Osteoblast (primary cell): ENCODE measurements at places on chromosomes 4 and X.

GRCh38 chr4:189600718-189601435, 339.8 kb upstream of the FRG1 start:
- peak; percentile 35 for DNase-seq

DNA sequence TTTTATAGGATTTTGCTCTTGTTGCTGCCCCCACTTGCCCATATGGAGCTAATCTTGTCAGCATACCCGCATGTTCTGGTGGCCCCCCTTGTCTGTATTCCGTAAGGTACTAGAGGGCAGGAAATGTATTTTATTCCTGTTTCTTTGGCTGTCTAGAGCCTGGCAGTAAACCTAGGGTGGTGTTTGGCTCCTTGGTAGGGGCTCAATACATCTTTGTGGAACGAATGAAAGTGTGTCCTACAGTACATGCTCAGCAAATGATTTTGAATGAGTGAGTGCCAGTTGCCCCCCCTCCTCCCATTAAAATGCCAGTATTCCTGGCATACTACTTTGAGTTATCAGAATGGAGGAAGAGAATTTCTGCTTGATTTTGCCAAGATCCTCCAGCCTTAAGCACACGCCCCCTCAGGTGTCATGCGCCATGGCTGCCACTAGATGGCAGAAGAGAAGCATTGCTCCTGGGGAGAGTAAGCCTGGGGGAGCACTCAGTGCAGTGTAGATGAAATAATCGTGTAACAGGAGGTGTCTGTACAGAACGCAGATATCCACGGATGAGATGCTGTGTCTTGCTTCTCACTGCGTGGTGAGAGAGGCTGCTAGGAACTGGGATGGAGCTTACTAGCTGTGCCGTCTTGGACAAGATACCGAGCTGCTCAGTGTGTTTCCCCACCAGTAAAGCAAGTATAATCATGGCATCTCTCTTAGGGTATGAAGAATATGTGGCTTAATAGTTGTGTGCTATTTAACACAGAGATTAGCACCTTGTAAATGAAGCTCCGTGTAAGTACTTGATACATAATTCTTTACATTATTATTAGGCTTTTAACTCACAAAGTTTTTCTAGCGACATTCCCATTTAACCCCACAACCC, 17.2 kb upstream of the RNF212 start:
- DNase-seq: peak; percentile 27

GRCh38 chrX:68942104-68942503, 113.3 kb downstream of the EFNB1 start:
- no peak for DNase-seq

GRCh38 chr4:38949411-38950051, 81.9 kb downstream of the FAM114A1 start:
- DNase-seq: no peak

- DNase-seq: no peak
These were observed 560.9 kb downstream of the KCNIP4 start for GRCh38 chr4:21387683-21388082.

GRCh38 chr4:14415146-14415545, 587.1 kb upstream of the CPEB2 start:
- DNase-seq: no peak

DNA sequence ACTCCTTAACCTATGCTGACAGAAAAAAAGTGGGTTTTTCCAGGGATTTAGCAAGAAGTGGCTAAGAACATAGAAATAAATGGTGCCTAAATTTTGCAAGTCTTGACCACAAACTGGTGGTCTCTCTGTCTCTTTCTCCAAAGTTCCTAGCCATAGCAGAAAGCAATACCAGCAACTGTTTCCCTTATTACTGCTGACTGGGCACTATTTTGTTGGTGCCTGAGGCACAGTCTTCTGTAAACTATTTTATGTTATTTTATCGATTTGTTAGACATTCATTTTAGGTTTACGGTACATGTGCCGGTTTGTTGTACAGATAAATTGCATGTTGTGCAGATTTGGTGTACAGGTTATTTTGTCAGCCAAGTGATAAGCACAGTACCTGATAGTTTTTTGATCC, 234.6 kb upstream of the TECRL start:
- DNase-seq: no peak

DNA sequence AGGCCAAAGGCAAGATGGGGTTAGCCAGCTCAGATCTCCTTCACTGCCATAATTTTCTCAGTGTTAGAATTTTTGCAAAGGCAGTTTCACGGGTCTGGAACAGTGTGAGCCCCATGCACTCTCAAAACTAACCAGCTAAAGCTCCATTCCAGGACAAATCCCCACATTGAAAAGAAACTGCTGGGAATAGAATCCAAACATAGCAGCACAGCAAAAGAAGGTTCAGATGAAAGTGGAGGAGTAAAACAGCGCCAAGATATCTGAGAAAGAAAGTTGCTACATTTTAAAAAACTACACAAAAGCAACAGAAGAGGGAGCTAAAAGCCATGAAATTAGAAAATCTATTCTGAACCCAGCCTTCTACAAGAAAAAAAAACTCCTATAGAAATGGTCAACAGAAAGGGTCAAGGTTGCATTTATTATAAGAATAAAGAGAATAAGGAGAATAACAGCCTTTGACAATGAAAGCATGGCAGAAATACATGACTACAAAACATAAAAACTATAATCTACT, 39.6 kb upstream of the SLC7A3 start:
- DNase-seq: peak; percentile 50
